NCI-H146 (cell line): ENCODE measurements at places on chromosomes 5 and 9.

- no peak for DNase-seq
Observed at GRCh38 chr5:149299451-149300054, 27.9 kb downstream of the AFAP1L1 start.

- no peak for DNase-seq
Observed at GRCh38 chr5:88188458-88189132, 80.0 kb downstream of the TMEM161B start.

- DNase-seq = no peak
Observed at GRCh38 chr9:113570106-113570505, 106.6 kb downstream of the RGS3 start.

DNA sequence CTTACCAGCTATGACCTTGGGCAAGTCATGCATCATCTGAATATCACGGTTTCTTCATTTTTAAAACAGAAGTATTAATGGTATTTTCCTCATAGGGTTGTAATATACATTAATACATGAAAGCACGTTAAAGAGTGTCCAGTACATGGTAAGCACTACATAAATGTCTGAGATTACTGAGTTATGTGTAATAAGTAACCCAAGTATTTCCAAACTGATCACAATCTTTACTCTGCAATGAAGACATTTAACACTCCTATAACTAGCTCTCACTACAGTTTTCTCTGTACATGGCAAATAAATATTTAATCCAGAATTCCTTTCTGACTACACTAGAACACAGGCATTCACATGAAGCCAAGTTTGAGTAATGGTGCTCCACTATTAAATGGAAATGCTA lies 4.0 kb downstream of the GLDC start:
- no peak for DNase-seq

- DNase-seq = no peak
Observed at GRCh38 chr5:181008136-181008535, 19.5 kb downstream of the BTNL3 start.

GRCh38 chr5:172775326-172776234 lies 4.6 kb upstream of the DUSP1 start:
- DNase-seq = no peak

DNA sequence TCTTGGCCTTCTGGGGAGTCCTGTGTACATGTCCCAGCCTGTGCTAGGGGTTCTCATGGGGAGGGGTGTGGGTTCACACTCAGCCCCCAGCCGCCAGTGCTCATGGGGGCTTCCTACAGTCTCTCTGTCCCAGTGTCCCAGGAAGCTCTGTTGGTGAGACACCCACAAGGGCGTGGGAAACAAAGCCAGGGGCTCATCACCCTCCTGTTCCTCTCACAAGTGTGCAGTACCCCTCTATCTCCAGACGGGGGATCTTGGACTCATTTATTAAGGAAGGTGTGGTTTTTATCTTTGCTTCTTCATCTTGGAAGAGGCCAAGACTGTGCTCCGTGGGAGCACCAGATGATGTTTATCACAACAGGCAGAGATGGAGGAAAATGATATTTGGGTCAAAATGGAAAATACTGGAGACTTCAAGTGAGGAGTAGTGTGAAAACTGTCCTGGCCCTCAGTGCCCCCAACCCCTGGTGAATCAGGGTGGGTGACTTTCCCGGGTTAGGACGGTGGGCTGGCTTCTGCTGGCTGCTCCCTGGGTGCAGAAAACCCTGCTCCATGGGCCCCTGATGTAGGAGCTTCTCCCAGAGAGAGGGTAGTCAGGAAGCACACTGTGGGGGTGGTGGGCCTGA lies 15.2 kb downstream of the TMEM171 start:
- peak; percentile 12 for DNase-seq

GRCh38 chr5:7434914-7435313 lies 39.0 kb downstream of the ADCY2 start:
- DNase-seq = no peak

DNA sequence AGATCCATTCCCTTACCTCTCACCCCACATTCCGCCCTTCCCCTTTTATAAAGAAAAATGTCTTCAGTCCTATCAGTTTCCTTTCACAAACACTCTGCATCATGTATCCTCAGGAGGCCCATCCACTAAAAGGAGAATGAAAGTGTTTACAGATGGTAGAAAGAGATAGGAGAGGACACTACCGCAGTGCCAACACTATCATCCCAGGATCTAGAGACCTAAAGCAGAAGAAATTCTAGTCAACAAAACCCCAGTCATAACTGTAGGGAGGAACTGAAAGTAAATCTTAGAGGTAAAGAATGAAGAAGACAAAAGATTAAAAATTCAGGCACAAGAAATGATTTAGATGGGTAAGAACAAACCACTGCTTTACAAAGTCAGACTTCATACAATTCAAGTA lies 114.1 kb downstream of the MLLT3 start:
- DNase-seq = peak; percentile 6

DNA sequence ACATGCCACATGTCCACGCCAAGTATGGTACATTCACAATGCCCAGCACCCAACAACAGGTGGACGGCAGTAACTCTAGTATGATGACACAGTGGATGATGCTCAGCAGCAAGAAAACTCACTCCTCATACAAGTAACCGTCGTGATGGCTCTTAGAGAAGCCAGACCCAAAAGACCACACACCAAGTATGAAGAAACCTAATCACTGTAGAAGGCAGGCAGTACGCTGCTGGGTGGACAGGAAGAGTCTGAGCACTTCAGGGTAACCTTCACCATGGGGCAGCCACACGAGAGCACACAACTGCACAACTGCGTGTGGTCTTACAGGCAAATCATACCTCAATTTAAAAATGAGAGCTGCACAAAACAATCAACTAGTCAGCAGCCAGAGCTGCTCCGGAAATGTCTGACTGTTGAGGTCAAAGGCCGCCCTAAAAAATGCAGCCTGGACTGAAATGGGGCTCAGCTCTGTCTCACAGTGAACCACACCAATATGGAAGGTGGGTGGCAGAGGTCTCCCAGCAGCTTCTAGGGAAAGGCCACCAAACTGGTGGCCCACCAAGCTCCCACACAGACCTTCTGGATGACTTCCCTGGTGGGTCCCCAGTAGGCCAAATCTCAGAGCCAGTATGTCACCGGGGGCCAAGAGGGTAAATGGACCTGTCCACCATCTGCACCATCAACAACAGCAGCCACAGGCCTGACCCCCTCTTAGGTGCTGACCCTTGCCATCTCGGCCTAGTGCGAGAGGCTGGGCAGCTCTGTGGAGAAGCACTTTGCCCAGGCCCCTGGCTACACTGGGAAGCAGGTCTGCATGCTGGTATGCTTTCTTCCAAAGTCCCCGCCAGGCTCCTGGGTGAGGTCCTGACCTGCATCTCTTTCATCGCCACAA lies 17.8 kb downstream of the BICD2 start:
- no peak for DNase-seq

- DNase-seq = no peak
Observed at GRCh38 chr5:18720002-18720401, 1085.7 kb downstream of the TAF11L14 start.

DNA sequence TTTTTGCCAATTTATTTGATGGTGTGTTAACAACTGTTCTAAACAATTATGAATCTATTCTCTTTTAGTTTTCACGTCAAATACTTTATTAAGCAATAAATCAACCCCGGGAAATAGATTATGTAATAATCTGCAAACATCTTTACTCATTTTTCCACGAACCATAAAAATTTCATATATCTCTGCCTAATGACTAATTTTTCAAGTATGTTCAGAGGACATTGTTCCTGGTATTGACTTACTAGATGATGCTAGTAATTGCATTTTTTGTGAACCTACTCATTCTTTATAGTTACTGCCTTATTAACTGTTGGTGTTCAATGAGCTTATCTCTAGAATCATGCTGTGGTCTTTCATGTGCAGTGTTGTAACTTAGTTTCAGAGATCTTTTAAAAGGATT lies 41.0 kb upstream of the FBN2 start:
- DNase-seq = no peak

- DNase-seq = no peak
Observed at GRCh38 chr5:108649106-108649505, 98.6 kb upstream of the FER start.

DNA sequence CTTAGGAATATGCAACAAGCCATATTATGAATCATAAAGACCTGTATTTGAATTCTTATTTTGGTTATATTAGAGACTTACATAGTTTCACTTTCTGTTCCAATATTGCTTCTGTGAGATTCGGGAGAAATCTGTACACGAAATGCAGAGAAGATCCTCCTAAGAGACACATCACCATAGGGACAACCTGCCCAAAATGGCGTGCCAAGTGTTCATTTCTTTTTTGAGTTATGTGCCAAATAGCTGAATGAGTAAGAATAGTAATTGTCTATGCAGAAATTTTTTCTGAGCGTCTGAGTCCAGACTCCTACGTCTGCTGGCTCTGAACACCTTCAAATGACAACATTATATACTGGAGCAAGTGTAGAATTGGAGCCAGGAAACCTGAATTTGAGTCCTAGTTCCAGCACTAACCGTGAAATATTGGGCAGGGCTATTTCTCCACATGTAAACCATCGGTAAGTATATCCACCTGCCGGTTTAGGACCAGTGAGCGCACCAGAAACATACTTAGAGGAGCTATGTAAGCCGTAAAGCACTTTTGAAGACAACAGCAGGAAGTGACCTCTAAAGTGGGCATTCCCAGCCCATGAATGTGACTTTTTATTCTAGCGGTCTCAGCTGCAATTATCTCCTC lies 163.9 kb upstream of the DMRT1 start:
- no peak for DNase-seq

DNA sequence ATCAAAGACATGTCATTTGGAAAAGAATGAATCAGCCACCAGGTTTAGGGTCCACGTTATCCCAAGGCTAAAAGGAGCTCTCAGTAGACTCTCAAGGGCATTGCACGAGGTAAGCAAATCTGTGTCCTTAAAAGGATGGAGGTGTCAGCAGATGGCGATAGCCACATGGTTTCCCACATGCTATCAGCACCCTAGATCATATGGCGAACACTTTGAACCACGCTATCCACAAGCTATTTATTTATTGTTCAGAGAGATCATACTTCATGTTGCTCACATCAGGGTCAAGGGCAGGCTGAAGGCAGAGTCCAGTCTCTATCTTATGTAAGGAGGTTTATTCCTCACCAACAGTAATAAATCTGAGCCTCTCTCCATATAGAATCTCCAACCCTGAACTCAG lies 43.7 kb downstream of the CDH6 start:
- no peak for DNase-seq
